ENCODE measurements at places on chromosomes 5 and 9.

DNA sequence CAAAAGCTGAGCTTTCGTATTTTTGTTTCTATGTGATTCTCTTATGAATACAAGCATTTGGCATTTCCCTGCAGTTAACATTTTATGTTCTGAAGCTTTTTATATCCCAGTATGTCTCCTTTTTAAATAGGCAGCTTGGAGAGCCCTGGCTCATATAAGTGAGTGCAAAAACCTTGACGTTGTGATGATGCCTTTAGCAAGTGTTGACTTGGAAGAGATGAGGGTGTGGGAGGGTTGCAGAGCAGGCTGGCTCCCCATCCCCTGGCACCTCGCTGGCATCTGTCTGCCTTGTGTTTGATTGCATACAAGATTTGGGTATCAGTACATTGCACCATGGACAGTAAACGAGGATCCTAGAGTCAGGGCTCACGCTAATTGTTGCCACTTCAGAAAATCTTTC lies 42.1 kb upstream of the DIRAS2 start:
- ATAC-seq, result no peak

DNA sequence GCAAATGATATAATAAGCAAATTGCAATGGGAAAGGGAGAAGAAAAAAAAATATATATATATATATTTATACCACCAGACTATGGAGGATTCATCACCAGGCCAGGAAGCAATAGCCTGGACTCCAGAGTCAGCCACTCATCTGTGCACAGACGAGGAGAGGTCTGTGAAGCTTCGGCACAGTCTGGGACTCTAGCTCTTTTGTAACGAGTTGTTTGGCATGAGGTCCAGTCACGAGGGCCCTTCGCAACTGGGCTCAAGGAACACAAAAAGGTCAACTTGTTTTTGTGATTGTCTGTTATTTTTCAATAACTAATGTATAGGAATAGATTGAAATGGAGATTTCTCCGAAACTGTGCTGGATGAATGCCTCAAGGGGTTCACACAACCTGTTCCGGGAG lies 14.7 kb upstream of the FGF1 start:
- ATAC-seq, result no peak

DNA sequence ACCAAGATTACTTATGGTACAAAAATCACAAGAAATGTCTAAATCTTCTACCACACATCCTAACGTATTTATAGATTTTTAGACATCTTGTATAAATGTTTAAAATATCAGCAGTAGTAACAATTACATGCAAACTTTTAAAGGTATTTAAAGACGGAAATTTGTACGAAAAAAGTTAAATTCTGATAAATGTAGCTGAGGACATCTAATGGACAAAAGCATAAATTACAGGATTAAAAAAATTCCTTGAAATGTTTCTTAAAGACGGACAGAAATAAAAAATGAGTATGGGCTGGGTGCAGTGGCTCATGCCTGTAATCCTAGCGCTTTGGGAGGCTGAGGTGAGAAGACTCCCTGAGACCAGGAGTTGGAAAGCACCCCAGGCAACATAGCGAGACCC lies 15.8 kb downstream of the ERCC8 start:
- no peak for ATAC-seq

- ATAC-seq, result peak; percentile 68
These were observed 70.6 kb downstream of the IQGAP2 start for GRCh38 chr5:76473661-76474060.

- no peak for ATAC-seq
These were observed 133.6 kb upstream of the MSX2 start for GRCh38 chr5:174590820-174591219.

DNA sequence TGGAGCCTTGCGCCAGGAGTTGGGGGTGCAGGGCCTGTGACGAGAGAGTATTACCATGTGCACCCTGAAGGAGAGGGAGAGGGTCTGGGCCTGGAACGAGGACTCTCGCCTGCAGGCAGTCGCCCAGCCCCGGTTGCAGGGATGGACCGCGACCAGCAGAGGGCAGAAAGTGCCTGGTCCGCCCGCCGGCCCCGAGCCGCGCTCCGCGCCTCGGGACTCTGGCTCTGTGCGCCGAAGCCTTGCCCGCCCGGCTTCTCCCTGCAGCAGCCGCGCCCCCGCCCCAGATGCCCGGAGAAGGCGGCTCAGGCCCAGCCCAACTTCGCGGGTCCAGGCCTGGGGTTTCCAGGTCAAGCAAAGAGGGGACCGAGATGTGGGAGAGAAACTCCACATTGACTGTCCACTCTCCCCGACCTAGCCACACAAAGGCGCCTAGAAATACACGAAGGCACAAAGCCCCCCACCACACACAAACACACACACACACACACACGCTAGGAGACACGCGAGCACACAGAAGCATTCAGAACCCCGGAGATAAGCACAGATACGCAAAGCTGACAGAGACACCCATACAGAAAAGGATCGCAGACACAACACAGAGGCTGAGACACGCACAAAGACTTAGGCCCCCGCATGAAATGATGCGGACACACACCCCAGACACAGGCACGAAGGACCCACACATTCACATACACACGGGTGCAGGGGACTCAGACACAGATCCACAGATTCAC lies 2.0 kb upstream of the LMX1B start:
- peak; percentile 73 for ATAC-seq

DNA sequence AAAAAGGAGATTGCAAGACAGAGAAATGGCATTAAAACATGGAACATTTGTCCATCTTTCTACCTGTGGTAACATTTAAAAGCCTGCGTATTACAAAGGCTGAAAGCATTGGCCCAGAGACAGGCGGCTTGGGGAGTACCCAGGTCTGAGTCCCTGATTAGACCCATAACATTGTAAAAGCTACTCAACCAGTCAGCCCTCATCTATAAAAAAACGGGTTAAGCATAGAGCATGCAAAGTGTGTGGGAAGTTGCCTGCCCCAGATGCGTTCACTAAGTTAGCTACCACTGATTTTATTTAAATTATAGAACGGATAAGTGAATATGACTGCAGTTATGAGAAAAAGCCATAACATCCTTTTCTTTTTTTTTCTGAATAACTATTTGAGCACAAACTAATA lies 276.1 kb downstream of the CDH12 start:
- no peak for ATAC-seq

DNA sequence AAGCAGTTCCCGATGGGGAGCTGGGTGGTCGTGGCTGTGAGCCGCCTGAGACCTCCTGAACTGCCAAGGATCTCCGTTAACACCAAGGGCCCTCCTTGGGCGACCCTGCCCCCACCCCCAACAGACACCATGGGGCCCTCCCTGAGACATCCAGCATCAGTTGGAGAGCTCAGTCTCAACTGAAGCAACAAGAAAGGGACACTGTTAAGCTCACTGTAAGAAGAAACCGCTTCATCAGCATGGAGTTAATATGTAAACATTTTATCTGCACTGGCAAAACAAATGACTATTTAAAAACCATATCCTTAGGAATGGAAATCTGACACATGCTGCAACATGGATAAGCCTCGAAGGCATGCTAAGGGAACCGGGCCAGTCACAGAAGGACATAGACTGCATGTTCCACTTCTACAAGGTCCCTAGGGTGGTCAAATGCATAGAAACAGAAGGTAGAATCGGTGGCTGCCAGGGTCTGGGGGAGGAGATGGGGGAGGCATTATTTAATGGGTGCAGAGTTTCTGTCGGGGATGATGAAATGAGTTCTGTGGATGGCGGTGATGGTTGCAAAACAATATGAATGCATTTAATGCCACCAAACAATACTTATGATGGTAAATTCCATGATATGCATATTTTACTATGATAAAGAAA lies 47.4 kb downstream of the ROR2 start:
- no peak for ATAC-seq

DNA sequence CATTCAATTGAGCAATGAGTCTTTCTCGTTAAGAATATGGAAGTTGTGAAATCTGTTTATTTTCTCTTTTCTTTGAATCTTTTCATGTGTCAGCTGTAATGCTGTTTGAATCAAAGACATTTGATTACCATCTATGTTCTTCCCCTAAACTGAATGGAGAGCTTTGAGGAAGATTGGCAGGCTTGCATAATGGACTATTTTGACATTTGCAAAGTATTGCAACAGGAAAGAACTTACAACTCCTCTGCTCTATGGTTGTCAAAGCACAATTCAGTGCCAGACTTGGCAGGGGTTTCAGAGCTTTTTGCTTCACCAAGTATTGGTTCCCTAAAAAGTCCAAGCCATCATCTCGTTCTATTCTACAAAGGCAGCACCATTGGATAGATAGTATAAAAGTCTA lies 549.0 kb upstream of the NUDT12 start:
- no peak for ATAC-seq

All from activated T-helper 17 cell treated with anti-CD3 and anti-CD28 coated beads, Interleukin-2, amount 50 U/mL, for 72 hours (primary cell).